ENCODE measurements at places on chromosomes 5 and 9.

GRCh38 chr5:132557478-132558172, 848 bp downstream of the RAD50 start:
- DNase-seq: no peak

GRCh38 chr9:135596211-135596610, 34.7 kb downstream of the PAEP start:
- no peak for DNase-seq

DNA sequence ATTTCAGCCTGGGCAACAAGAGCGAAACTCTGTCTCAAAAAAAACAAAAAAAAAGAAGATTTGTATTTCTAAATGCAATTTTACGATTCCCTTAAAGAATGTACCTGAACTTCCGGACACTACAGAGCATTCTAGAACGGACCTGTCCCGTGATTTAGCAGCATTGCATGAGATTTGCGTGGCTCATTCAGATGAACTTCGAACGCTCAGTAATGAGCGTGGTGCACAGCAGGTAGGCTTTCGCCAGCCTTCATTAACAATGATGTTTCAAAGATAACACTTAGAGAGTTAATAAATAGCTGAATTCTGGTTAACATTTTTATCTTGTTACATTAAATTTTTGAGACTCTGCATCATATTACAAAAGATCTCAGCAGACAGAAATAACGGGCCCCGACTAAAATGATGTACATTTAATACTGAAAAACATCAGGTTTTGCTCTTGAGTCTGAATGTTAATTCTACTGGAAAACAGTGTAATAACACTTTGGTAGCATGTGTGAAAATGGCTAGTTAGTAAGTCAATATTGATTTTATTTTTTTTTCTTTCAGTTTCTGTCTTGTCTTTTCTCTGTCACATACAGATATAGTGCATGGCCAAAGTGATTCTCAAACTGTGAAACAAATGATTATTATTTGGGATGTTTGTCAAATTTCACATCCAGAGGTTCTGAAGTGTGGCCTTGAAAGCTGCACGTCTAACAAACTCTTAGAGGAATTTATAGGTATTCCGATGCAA, 23.3 kb downstream of the CCNH start:
- no peak for DNase-seq

- no peak for DNase-seq
These were observed 248.5 kb downstream of the AP3B1 start for GRCh38 chr5:78046006-78046405.
